MCF 10A (cell line): ENCODE measurements at places on chromosomes 5 and 9. TPM values are rescaled to one million over a fixed set of nuclear protein-coding genes. Genes with fewer than 3 reads are reported as not detected.

The FBP2 gene
- total RNA-seq = not detected in 2 replicates

DNA sequence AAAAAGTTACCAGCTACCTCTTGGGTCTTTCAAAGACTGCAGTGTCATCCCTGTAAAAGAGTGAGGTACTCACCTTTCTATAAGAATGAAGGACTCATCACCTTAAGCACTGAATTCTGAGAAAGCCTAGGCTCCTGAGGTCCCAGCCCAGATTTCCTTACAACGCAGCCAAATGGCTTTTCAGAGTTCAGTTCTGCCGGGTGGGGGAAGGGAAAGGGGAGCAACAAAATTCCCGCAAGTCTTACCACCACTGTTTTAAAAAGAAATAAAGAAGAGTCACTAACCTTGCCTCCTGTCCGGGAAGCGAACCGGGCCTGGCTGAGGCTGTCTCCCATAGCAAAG is 373 bp downstream of the ADAMTS12 start:
- DNase-seq = no peak
- H3K27ac ChIP-seq = no peak overlapping the region
- no peaks in the 10 kb centered on the region for H3K36me3 ChIP-seq
- H3K27me3 ChIP-seq = peaks cover 36% of the 10 kb centered on the region

DNA sequence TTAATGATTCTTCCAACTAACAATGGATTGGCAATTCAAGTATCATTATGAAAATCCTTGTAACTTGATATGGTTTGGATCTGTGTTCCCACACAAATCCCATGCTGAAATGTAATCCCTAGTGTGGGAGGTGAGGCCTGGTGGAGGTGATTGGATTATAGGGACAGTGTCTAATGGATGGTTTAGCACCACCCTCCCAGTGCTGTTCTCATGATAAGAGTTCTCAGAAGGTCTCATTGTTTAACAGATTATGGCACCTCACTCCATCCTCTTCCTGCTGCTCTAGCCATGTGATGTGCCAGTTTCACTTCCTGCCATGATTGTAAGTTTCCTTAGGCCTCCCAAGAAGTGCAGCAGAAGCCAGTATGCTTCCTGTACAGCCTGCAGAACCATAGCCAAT is 1116.2 kb upstream of the EDIL3 start:
- H3K36me3 ChIP-seq = no peaks in the 10 kb centered on the region
- H3K27ac ChIP-seq = no peak overlapping the region
- DNase-seq = no peak
- no peaks in the 10 kb centered on the region for H3K4me1 ChIP-seq
- H3K27me3 ChIP-seq = no peaks in the 10 kb centered on the region
- no peak overlapping the region for H3K4me3 ChIP-seq

DNA sequence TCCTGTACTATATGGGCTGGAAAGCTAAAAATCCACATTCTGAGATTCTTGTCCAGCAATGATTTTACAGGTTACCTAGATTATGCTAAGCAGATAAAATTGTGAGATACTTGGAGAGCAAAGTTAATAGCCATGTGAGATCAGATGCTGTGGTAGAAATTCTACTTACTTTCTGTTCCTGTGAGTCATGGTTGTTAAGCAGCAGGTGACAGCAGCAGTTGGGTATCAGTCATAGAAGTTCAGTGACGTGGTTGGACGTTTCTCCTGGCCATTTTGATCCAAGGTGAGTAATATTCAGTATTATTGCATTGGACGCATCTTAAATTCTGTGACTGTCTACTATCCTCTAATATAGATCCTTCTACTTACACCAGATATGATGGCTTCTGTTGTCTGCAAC is 524.5 kb downstream of the TMEM38B start:
- H3K36me3 ChIP-seq = no peaks in the 10 kb centered on the region
- no peak for DNase-seq
- H3K27me3 ChIP-seq = no peaks in the 10 kb centered on the region
- no peak overlapping the region for H3K27ac ChIP-seq
- H3K4me1 ChIP-seq = no peaks in the 10 kb centered on the region

- no peak overlapping the region for H3K4me3 ChIP-seq
- peak overlapping the region; percentile 50 for H3K27ac ChIP-seq
- H3K4me1 ChIP-seq = peaks cover 18% of the 10 kb centered on the region
Observed at GRCh38 chr5:180470361-180470760, 23.8 kb upstream of the CNOT6 start.

The CCL21 gene
- total RNA-seq = not detected in 2 replicates

GRCh38 chr5:74355041-74355824 is 285.3 kb downstream of the ENC1 start:
- no peak overlapping the region for H3K27ac ChIP-seq
- no peak for DNase-seq
- no peak overlapping the region for H3K4me3 ChIP-seq
- H3K36me3 ChIP-seq = no peaks in the 10 kb centered on the region
- H3K4me1 ChIP-seq = no peaks in the 10 kb centered on the region

DNA sequence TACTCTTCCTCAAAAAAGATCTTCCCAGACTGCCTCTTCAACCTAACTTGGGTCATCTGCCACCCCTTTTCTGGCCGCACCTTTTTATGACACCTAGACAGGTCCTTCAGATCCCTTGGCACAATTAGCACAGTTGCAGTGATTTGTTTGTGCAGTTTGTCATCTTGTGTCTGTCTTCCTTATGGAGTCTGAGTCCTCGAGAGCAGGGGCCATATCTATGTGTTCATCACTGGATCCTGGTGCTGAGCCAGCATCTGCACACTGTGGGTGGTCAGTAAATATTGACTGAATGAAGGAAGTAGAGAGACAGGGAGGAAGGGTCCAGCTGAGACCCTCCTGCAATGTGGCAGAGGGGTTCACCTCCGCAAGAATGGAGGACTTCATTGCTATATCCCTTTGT is 14.4 kb downstream of the ERGIC1 start:
- H3K36me3 ChIP-seq = peaks cover 33% of the 10 kb centered on the region
- no peak overlapping the region for H3K4me3 ChIP-seq
- H3K27me3 ChIP-seq = no peaks in the 10 kb centered on the region
- H3K4me1 ChIP-seq = peaks cover 68% of the 10 kb centered on the region

DNA sequence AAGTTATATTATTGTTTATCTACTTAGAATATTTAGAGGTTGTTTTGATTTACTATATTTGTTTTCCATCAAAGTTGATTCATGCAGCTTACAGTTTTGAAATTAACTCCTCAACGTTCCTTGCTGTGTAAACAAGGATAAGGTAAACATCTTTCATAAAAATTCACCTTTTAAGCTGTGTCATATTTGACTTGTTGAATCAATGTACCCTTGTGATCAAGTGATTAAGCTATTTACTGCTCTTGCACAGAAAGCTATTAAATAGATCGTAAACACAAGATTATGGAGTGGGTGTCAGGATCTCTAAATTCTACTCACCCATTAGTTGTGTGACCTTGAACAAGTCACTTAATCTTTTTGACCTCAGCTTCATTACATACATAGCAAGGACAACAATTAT is 2054.0 kb upstream of the NUDT12 start:
- H3K4me1 ChIP-seq = no peaks in the 10 kb centered on the region
- no peak overlapping the region for H3K27ac ChIP-seq
- H3K4me3 ChIP-seq = no peak overlapping the region
- no peak for DNase-seq
- no peaks in the 10 kb centered on the region for H3K36me3 ChIP-seq

- H3K4me3 ChIP-seq = no peak overlapping the region
- H3K27ac ChIP-seq = peak overlapping the region; percentile 7
- no peak for DNase-seq
- H3K27me3 ChIP-seq = no peaks in the 10 kb centered on the region
- H3K36me3 ChIP-seq = peaks cover 71% of the 10 kb centered on the region
Observed at GRCh38 chr5:132907161-132907560, 33.7 kb downstream of the LEAP2 start.

The ISL1 gene
- 1.2 TPM in 2 replicates for total RNA-seq

GRCh38 chr5:131774652-131775367 is 22.0 kb downstream of the FNIP1 start:
- H3K36me3 ChIP-seq = no peaks in the 10 kb centered on the region
- H3K4me1 ChIP-seq = peaks cover 11% of the 10 kb centered on the region
- no peaks in the 10 kb centered on the region for H3K27me3 ChIP-seq
- H3K27ac ChIP-seq = no peak overlapping the region
- DNase-seq = no peak

The PLEKHG4B gene
- not detected in 2 replicates for total RNA-seq

GRCh38 chr9:37466037-37466709 is 923 bp upstream of the ZBTB5 start:
- H3K4me1 ChIP-seq = peaks cover 24% of the 10 kb centered on the region
- H3K27ac ChIP-seq = peak overlapping the region; percentile 95
- peak overlapping the region; percentile 92 for H3K4me3 ChIP-seq
- DNase-seq = peak; percentile 86
- H3K36me3 ChIP-seq = peaks cover 6% of the 10 kb centered on the region

The ABCA1 gene
- total RNA-seq = 0.15 and 0.28 TPM in 2 replicates

The ADAMTS19 gene
- total RNA-seq = not detected in 2 replicates

The ZNG1A gene
- 41.2 and 43.1 TPM in 2 replicates for total RNA-seq

GRCh38 chr5:116771466-116772151 is 197.0 kb upstream of the SEMA6A start:
- DNase-seq = peak; percentile 58
- peaks cover 15% of the 10 kb centered on the region for H3K4me1 ChIP-seq
- H3K27ac ChIP-seq = peak overlapping the region; percentile 59
- H3K36me3 ChIP-seq = no peaks in the 10 kb centered on the region
- H3K4me3 ChIP-seq = peak overlapping the region; percentile 33
- H3K27me3 ChIP-seq = no peaks in the 10 kb centered on the region

The OR1L1 gene
- not detected in 2 replicates for total RNA-seq

GRCh38 chr9:97550386-97550785 is 48.9 kb downstream of the TMOD1 start:
- H3K36me3 ChIP-seq = no peaks in the 10 kb centered on the region
- H3K4me3 ChIP-seq = no peak overlapping the region
- H3K27ac ChIP-seq = no peak overlapping the region
- H3K27me3 ChIP-seq = peaks cover 25% of the 10 kb centered on the region
- no peaks in the 10 kb centered on the region for H3K4me1 ChIP-seq

DNA sequence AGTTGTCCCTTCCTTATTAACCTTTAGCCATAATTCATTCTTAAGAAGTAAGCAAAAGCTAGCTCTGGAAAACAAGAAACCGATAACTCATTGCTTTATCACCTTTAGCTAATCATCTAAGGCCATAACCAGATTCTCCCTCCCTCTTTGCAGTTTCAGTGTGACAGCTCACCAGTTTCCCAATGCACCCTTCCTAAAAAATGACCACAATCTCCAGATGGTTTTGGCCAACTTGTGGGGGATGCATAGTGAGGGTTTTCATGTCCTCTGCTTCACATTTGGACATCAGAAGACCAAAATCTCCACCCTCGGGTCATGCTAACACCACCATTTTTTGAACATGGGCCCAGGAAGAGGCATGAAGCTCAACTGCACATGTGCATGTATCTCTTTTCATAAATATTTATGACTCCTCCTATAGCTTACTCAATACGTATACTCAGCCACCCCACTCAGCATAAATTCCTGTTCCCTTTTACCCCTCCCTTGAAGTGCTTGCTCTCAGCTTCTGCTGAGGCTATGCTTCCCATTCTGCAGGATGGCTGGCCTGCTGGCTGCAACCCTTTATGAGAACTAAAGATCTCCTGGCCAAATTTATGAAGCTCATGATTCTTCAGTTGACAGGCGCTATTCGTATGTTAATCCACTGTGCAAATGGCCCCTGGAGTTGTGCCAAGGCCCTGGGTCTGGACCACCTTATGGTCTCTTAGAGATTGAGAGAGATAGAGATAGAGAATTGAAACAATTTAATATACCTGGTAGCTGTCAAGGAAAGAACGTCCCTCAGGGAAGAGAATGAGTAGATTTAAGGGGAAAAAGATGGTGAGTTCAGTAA is 14.8 kb downstream of the PPP3R2 start:
- DNase-seq = no peak
- H3K4me1 ChIP-seq = no peaks in the 10 kb centered on the region
- H3K27ac ChIP-seq = no peak overlapping the region
- no peak overlapping the region for H3K4me3 ChIP-seq

- no peak overlapping the region for H3K4me3 ChIP-seq
- no peak for DNase-seq
- H3K27me3 ChIP-seq = no peaks in the 10 kb centered on the region
- H3K4me1 ChIP-seq = peaks cover 30% of the 10 kb centered on the region
Observed at GRCh38 chr9:133129001-133129795, 8.2 kb upstream of the RALGDS start.

GRCh38 chr5:80414113-80414512 is 6.2 kb downstream of the ZFYVE16 start:
- peaks cover 6% of the 10 kb centered on the region for H3K36me3 ChIP-seq
- peak; percentile 44 for DNase-seq
- peak overlapping the region; percentile 76 for H3K27ac ChIP-seq
- no peaks in the 10 kb centered on the region for H3K27me3 ChIP-seq
- peaks cover 26% of the 10 kb centered on the region for H3K4me1 ChIP-seq

GRCh38 chr5:158084292-158084691 is 225.3 kb upstream of the CLINT1 start:
- H3K4me3 ChIP-seq = no peak overlapping the region
- peaks cover 22% of the 10 kb centered on the region for H3K4me1 ChIP-seq
- peak overlapping the region; percentile 1 for H3K27ac ChIP-seq
- peak; percentile 74 for DNase-seq
- no peaks in the 10 kb centered on the region for H3K36me3 ChIP-seq

DNA sequence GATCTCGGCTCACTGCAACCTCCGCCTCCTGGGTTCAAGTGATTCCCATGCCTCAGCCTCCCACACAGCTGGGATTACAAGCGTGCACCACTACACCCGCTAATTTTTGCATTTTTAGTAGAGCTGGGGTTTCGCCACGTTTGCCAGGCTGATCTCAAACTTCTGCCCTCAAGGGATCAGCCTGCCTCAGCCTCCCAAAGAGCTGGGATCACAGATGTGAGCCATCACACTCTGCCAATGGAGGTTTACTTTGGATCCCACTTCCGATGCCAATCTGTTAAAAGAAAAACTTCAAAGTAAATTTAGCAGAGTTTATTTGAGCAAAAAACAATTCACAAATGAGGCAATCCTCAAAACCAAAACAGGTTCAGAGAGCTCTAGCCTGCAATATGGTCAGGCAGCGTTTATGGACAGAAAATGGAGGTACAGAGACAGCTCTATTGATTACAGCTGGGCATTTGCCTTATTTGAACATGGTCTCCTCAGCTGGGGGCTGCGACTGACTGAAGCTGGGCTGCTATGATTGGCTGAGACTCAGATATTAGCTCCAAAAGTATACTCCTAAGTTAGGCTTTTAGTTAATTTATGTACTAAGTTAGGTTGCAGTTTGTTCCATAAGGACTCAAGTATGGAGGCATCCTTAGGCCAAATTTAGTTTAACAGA is 18.6 kb upstream of the UBTD2 start:
- H3K4me3 ChIP-seq = no peak overlapping the region
- no peak overlapping the region for H3K27ac ChIP-seq

- peaks cover 22% of the 10 kb centered on the region for H3K4me1 ChIP-seq
- H3K36me3 ChIP-seq = no peaks in the 10 kb centered on the region
- no peak overlapping the region for H3K4me3 ChIP-seq
- H3K27ac ChIP-seq = no peak overlapping the region
Observed at GRCh38 chr5:14917719-14918118, 46.1 kb upstream of the ANKH start.
